Stimulated activated CD4-positive, alpha-beta T cell treated with anti-CD3 and anti-CD28 coated beads, Interleukin-12 subunit alpha, Interleukin-12 subunit beta, amount 100 ng/mL, for 48 hours (primary cell): ENCODE measurements at places on chromosomes 11 and 22.

- DNase-seq, result no peak
Measured at GRCh38 chr11:73965076-73965763, 14.4 kb downstream of the DNAJB13 start.

GRCh38 chr11:70328556-70328955, 58.1 kb downstream of the PPFIA1 start:
- no peak for DNase-seq

DNA sequence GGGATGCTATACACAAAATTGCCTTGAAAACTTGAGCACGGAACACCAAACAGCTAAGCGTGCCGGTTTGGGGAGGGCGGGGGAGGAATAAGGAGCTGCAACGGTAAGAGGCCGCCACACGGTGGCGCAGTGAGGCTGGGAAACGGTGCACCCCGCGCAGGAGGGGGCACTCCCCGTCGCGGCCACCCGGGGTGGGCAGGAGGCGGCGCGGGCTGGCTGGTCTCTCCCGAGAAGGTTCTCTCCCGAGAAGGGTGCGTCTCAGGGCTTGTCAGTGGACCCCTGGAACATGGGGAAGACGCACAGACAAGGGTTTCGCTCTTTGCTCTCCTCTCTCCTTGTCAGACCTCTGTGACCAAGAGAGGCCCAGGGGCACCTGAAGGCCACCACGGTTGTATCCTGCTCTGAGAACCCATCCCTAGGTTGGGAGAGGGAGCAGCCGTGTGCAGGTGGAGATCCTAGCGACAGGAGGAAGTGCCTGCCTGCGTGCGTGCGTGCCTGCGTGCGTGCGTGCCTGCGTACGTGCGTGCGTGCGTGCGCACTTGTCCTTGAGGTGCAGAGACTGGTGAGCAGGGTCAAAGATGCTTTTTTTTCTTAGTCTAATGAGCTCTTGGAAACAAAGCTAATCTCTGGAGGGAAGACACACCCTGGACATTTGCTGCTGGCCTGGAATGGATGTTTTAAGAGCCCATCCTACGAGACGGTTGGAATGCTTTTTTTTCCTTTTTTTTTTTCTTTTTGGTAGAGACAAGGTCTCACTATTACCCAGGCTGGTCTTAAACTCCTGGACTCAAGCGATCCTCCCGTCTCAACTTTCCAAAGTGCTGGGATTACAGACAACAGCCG, 18.1 kb upstream of the JAM3 start:
- peak; percentile 52 for DNase-seq

DNA sequence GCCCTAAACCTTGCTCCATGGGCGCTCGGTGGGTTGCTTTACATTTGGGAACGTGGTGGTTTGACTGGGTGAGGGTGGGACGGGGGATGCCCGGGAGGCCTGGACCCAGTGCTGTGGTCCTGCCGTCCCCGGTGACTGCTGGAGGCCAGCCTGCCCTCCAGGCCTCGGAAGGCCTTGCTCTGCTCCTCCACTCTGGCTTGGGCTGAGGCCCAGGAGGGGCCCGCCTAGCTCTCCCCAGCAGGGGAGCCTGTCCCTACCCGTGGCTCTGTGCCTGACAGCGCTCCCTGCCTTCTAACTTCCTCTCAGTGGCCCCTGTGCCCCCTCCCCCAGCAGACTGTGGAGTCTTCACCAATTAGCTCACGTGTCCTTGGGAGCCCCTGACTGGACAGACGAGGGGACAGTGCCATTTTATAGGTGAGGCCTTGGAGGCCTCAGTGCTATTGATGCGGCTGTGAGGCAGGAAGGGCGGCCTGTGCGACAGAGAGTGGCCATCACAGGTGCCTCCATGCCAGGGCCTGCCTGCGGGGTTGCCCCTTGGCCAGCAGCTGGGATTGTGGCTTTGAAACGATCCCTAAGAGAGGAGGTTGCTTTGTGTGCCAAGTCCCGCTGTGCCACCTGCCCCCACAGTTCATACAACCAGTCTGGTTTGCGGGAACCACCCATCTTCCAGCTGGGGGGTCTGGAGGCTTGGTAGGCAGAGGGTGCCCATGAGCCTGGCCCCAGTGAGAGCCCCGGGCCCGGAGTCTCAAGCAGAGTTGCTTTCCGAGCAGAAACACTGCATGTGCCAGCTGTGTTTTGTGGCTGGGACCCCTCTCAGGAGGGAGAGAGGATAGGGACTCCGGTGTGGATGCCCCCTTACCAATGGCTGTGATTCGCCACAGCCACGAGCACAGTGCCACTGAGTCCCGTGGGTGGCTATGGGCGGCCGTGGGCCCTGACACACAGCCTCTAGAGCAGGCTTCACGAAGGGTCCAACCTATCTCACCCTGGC, 17.7 kb downstream of the TPCN2 start:
- no peak for DNase-seq

- DNase-seq, result no peak
Measured at GRCh38 chr22:39142088-39142680, 10.3 kb downstream of the CBX7 start.

DNA sequence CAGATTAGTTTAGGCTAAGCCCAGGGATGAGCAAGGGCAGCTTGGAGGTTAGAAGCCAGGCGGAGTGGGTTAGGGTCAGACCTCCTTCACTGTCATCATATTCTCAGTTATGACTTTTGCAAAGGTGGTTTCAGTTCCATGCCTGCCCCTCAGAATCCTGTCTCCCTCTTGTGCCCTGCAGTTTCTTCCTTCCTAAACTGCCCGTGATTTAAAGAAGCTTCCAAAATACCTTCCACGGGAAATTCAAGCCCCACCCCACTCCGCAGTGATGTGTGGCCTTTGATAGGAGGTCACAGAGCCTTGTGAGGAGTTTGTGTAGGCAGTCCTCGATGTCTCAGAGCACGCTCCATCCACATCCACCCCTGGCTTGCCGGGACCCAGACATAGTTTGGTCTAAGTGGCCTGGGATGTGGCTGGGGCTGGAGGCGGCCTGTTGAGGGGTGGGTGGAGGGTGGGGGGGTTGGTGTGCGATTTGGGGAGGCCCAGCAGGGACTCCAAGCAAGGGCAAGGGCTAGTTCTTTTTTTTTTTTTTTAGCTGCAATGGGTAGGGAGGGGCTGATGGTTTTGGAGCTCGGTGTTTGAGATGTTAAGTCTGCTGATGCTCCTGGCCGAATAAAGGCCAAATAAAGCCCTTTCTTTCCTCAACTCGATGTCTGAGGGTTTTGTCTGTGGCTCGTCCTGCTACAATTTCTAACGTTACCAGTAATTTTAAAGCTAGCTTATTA, 1.6 kb upstream of the IFITM1 start:
- no peak for DNase-seq

DNA sequence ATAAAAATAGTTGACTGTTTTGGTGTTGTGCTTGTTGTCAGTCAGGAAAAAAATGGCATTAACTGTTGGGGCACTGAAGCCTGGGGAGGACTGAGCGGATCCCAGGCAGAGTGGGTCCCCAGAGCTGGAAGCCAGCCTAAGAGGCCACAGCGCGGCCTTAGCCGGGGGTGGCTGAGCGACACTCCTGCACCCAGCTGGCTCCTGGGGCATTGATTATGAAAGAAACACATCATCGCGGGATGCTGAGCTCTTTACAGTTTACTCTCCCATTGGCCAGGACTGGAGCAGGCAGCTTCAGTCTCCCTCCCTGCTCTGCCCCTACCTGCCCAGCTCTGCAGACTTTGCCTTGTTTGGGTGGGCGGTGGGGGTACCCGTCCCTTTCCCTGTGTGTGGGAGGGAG, 121.5 kb downstream of the ST3GAL4 start:
- no peak for DNase-seq

DNA sequence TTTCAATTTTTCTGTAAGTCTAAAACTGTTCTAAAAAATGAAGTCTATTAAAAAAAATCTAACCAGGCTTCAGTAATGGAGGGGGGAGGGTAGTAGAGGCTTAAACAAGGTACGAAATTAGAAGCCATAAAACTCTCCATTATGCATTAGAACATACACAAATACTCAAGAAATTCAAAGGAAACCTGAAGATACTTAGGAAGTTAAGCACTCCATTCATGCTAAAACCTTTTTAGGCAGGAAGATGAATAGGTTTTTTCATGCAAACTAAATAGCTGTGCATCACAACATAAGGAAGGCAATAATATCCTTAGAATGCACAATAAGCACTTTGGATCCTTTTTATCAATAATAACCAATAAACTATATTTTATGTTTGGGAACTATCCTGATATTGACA, 2.4 kb downstream of the RAB6A start:
- DNase-seq, result no peak

GRCh38 chr11:33646629-33647028, 54.0 kb downstream of the C11orf91 start:
- no peak for DNase-seq

- DNase-seq, result no peak
Measured at GRCh38 chr22:37677493-37677974, 2.1 kb downstream of the LGALS1 start.

DNA sequence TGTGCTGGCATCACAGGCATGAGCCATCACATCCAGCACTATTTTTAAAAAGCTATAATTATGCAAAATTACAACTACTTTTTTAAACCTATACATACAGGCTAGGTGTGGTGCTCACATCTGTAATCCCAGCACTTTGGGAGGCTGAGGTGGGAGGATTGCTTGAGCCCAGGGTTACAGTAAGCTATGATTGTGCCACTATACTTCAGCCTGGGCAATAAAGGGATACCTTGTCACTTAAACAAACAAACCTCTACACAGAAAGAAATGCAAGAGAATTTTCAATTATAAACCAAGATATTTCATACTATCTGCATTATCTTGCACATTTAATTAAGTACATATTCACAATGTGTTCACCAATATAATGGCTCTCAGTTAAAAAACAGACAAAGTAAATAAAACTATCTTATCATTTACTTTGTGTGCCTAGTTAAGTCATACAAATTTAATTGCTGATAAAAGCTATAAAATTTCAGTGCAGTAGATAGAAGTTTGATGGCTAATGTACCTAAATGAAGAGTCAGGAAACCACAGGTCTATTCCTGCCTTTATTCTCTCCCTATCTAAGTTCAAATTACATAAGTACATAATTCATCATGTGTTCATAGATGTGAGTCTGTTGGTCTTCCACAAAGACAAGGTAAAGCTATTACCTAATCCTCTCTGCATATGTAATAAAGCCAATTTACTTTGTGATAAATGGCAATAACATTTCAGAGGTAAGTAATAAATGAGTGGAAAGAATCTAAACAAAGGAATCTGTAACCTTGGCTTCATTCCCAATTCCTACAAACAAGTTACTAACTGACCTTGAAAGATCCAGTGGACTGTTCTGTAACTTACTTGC, 9.0 kb upstream of the RDX start:
- DNase-seq, result no peak

DNA sequence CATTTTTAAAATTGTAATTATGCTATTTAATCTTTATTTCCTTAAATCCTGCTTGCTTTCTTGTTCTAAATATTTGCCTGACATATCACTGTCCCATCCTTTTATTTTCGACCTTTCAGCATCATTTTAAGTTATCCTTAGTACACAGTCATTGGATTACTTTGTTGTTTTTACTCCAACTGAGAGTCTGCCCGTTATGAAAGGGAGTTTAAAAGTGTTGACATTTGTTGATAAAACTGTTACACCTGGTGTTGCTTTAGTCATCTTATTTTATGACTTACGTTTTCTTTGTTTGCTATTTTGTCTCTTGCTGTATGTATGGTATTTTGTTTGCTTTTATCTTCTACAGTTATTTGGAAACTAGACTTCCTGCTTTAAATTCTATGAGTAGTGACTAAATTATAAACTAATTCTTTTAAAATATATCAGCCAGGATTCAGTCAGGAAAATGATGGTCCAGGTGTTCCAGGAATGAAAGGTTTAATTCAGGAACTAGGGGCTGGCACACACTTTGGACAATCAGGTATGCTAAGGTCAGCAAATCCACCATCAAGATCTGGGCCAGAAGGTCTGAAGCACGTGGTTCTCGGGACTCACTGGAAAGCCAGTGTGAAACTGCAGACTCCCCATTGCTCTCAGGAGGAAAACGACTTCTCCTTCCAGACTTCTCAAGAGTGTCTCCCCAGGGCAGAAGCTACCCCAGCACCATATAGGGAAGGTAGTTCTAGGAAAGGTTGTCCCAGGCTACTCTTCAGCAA, 86.0 kb downstream of the RASSF10 start:
- no peak for DNase-seq

DNA sequence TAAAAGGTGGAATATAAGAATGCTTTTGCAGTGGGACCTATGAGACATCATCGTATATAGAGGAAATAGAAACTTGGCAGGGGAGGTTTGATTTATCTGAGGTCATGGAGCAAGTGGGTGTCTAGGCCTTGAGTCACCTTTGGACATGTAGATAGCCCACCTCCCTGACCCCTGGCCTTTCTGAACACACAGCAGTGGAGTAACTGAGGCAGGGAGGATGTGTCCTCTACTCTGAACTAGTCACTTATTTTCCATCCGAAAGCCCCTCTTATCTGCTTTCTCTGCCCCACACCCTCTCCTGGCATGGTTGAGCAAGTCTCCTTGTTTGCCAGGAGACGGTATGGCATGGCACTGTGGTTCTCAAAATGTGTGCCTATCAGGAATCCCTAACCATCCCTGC, 7.9 kb downstream of the CD82 start:
- no peak for DNase-seq

DNA sequence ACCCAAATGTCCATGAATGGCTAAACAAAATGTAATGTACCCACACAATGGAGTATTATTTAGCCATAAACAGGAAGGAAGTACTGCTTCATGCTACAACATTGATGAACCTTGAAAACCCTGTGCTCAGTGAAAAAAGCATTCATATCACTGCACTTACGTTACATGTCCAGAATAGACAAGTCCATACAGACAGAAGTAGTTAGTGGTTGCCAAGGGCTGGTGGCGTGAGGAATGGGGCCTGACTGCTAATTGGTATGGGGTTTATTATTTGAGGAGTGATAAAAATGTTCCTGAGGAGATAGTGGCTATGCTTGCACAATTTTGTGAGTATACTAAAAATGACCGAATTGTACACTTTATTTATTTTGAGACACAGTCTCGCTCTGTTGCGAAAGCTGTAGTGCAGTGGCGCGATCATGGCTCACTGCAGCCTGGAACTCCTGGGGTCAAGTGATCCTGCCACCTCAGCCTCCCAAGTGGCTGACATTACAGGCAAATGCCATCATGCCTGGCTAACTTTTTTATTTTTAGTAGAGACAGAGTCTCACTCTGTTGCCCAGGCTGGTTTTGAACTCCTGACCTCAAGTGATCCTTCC, 7.7 kb upstream of the SYVN1 start:
- DNase-seq, result no peak

DNA sequence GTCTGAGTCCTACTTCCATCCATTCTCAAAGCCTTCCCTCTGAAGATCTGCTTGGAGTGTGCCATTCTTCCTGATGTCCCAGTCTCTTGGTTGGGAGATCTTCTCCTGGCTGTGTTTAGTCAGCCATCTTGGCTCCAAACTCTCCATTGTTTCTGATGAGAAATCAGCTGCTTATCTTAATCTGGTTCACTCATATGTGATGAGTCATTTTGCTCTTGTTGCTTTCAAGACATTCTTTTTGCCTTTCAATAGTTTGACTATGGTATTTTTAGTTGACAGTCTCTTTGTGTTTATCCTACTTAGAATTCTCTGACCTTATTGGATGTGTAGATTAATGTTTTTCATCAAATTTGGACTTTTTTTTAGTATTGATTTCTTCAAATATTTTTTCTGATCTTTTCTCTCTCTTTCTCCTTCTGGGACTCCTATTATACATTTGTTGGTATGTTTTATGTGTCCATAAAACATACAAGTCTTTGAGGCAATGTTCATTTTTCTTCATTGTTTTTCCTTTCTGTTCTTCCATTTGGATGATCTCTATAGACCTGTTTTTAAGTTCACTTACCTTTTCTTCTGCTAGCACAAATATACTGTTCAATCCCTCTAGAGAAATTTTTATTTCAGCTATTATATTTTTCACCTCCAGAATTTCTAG, 77.2 kb upstream of the CLPB start:
- DNase-seq, result no peak
